ENCODE measurements at places on chromosomes 2 and 18. TPM values are rescaled to one million over a fixed set of nuclear protein-coding genes. Genes with fewer than 3 reads are reported as not detected.

GRCh38 chr18:40292985-40293710, 1661.9 kb upstream of the PIK3C3 start:
- DNase-seq = no peak

- DNase-seq = no peak
These were observed 261.8 kb upstream of the CHAC2 start for GRCh38 chr2:53505826-53506225.

- DNase-seq = no peak
These were observed 23.5 kb upstream of the SLC39A10 start for GRCh38 chr2:195633573-195633870.

DNA sequence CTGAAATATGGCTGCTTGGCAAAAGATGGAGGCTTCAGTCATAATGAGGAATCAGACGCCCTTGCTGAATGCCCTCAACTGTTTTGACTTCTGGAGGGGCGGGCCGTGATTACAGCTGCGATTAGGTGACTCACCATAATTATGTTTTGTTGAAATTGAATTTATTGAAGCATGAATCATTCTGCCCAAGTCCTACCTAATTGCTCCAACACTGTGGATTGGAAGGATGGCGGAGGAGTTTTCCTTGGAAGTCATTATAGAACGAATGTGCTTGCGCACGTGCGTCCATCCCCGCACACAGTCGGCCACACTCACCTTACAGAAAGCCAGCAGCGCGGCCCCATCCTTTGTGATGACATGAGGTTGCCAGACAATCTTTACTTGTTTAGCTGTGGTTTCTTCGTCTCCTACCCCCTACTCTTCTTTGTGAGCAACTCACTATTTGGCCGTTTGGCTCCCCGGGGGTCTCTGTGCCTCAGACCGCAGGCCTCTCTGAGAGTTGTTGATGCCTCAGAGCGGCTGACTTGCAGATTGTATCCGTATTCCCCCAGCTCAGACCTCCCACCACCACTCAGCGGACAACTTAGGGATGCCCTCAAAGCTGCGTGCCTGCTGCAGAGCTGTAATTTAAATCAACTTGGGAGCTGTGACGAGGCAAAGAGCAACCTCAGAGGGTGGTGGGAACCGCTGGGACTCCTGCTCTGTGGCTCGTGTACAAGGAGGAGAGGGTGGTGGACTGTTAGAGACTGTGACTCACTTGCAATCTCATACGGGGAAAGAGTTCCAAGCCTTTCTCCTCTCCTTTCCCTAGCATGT, 513.4 kb downstream of the TNS1 start:
- DNase-seq = no peak

MAPK4 gene
- not detected for polyA plus RNA-seq

GRCh38 chr2:154758871-154759270, 60.4 kb downstream of the KCNJ3 start:
- DNase-seq = no peak

NTSR2 gene
- polyA plus RNA-seq = not detected
